ENCODE measurements at places on chromosomes 5 and 9.

- no peak for DNase-seq
These were observed 45.8 kb upstream of the NKD2 start for GRCh38 chr5:962801-963200.

DNA sequence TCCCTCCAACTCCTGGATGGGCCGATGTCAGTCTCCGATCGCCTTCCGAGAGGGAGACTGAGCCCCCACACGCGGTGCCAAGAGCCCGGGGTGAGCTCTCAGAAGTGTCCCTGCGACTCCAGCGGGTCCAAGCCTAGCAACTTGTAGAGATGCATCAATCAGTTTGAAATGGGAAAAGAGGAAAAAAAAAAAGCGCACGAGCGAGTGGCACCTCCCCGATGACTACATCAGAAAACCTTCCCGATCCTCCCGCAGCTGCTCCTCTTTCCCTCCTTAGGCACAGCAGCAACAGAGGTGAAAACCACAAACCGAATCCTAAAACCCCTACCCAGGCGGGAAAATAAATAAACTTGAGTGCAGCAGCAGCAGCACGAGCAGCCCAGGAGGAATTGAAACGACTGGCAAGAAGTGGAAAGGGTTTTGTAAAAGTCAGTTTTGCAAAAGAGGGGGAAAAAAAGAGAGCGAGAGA, 1.0 kb upstream of the EFNA5 start:
- DNase-seq, result no peak

DNA sequence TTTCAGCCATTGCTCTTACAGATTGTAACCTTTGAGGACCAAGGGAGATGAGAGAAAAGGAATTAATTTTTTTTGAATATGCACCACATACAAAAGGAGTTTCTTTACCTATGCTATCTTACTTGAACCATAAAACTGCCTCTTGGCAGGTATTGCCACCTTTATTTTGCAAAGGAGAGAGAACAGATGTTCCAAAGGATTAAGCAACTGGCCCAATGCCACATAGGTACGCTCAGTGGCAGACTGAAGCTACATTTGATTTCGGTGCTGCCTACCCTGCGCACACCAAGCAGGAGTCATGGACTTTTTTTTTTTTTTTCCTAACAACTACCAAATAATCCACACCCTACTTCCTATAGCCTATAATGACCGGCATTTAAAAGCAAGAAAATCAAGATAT, 43.1 kb downstream of the SAXO1 start:
- DNase-seq, result no peak

GRCh38 chr9:85569988-85570387, 171.8 kb downstream of the AGTPBP1 start:
- no peak for DNase-seq

- DNase-seq, result no peak
These were observed 223 bp downstream of the NR3C1 start for GRCh38 chr5:143403334-143403592.

- no peak for DNase-seq
These were observed 24.9 kb downstream of the PITX1 start for GRCh38 chr5:135008981-135009735.

GRCh38 chr9:92917176-92917800, 30.0 kb upstream of the FGD3 start:
- DNase-seq, result no peak

- DNase-seq, result no peak
These were observed 84.6 kb upstream of the DNAH5 start for GRCh38 chr5:14028938-14029584.

GRCh38 chr9:12318732-12319685, 374.2 kb upstream of the TYRP1 start:
- no peak for DNase-seq

- no peak for DNase-seq
These were observed 118.9 kb upstream of the NFIB start for GRCh38 chr9:14432666-14433350.

DNA sequence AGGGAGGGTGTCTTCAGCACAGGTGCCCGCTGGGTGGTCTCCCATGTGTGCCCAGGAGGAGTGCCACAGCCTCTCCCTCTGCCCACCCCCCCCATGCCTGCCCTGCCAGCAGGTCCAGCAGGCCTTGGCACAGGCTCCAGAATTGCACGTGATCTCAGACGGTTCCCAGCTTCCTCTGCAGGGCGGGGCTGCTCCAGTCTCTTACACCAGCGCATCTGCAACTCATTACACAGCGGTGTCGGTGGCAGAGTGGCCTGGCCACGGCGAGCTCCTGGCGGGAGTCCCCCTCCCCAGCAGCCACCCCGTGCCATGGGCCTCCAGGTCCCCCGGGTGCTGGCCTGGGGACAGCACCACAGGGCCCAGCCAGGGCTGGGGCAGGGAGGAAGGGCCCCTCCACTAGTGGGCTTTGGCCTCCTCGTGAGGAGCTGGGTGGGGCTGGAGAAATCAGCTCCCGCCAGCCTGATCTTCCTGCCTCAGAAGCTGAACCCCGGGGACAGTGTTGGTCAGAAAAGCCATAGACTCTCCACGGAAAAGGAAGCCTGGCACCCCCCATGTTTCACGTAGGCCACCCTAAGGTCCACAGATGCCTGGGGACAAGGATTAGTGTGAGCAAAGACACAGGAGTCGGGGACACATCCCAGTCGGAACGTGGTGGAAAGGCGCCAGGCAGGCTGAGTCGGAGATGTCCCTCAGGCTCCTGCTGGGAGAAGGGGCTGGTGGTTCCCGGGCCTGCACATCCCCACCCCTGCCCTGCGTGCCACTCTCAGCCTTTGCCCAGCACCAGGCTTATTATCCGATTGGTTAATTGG, 40.2 kb downstream of the RXRA start:
- DNase-seq, result no peak

DNA sequence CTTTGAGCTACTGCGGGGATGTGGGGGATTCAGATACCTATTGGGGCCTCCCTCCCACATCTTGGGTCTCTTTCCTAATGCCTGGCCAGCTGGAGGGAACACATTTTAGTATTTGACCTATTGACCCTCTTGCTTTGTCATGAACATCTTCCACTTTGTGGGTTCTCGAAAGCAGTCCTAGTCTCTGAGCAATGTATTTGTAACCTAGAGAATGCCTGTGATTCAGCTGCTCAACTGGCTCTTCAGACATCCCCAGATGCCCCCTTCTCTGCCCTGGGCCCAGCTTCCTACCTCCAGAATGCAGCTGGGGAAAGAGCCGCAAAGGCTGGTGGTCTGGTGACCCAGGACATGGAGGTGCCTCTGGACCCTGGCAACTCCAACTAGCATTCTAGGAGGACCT, 32.2 kb downstream of the APTX start:
- no peak for DNase-seq

DNA sequence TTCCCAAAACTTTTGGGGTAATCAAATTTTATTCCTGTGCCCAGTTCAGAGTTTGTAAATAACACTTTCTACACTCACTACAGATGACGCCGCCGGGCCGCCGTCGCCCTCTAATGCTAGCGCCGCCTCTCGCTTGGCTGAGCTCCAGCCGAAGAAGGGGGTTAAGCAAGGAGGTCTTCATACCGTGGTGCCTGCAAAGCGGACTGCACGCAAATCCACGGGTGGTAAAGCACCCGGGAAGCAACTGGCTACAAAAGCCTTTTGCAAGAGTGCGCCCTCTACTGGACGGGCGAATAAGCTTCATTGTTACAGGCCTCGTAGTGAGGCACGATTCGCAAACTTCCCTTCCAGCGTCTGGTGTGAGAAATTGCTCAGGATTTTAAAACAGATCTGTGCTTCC, 280.4 kb downstream of the MEF2C start:
- DNase-seq, result no peak

GRCh38 chr5:151264113-151264512, 11.1 kb downstream of the GM2A start:
- no peak for DNase-seq
